ENCODE measurements at places on chromosomes 12 and 14. TPM values are rescaled to one million over a fixed set of nuclear protein-coding genes. Genes with fewer than 3 reads are reported as not detected.

The CLEC6A gene
- total RNA-seq = not detected

The AQP6 gene
- not detected for total RNA-seq

The GZMB gene
- not detected for total RNA-seq

The LRRC74A gene
- total RNA-seq = not detected

The LIN7A gene
- total RNA-seq = 0.62 TPM

The GALNT9 gene
- total RNA-seq = 7.5 TPM

Measured in A549 treated with DMSO at 1 μM for 4 hours (cell line).